ENCODE measurements at places on chromosomes 5 and 9.

DNA sequence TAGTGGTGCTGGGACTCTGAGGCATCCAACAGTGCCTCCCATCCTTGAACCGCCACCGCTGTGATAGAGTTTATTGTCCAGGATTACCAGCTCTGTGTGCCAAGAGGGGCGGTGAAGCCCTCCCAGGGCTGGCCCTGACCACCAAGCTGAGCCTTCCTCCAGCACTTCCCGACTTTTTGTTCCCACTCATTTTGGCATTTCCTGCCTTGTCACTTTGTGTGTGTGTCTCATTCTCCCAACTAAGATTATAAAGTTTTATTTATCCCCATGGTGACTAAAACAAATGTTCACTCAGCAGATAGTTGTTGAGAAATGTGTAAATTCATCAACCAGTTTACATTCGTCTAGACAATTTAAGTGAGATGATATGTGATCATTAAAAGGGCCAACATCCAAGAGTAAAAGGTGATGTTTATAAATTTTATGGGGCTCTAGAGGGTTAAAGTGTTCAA lies 2.5 kb downstream of the F2R start:
- DNase-seq = no peak

DNA sequence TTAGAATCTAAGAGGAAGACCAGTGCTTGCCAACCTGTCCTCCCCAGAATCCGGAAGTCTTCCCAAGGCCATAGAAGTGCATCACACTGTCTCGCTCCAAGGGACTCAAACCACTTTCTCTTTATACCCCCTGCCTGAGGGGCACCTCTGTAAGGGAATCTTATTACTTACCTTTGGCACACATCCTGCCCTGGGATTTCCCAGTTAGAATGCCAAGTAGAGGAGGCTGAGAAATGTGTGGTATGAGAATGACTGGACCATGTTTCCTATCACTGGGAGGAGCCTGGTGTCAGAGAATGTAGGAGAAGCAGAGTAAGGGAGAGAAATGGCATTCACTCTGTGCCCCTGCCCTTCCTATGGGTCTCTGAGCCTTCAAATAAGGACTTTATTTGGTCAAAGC lies 85.8 kb downstream of the AOPEP start:
- no peak for DNase-seq

DNA sequence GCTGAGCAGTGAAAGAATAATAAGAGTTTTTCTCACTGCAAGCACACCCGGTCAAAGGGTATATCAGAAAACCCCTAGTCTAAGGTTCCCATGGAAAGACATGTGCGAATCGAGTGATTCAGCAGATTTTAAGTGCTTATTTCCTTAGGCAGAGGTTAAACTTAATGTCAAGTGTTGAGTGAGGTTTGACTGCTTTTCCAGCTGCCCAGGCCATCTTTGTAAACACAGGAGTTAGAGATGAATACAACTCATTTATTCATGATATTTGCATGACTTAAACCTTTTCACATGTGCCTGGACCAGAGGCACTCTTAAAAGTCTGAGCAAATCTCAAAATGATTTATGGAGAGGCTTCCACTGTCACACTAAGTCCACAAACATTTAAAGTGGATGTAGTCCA lies 137.8 kb upstream of the RGMB start:
- DNase-seq = no peak

GRCh38 chr9:70802206-70802605 lies 319.2 kb downstream of the TRPM3 start:
- no peak for DNase-seq

DNA sequence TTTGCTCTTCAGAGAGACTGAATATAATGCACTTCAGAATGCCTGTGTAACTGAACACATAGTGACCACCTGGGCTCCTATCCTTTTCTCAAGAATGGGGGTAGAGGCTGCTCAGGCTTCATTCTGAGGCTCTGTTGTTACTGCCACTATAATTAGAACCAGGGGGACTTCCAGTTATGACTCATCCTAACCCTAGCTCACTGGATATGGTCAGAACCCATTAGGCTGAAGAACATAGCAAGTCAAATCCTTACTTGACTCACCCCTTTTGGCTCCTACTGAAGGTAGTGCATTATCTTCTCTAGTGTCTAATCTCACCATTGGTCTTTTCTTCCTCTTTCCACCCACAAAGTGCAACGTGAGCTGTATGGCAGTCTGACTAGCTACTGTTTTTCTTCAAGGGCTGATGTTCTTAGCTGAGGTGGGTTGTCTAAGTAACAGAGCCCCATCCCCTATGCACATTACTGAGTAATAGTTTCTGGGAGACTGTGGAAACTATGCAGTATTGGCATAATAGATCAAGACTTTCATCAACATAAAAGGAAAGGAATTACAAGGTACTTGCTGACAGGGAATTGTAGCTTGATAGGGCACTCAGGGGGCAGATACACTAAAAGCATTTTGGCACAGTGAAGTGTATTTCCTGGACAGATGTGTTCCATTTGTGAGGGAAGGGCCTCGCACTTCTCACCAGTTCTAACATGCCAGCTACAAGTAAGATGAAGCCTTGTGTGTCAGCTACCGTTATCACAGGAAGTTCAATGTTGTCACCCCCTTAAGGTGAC lies 431.0 kb upstream of the MEF2C start:
- DNase-seq = no peak

DNA sequence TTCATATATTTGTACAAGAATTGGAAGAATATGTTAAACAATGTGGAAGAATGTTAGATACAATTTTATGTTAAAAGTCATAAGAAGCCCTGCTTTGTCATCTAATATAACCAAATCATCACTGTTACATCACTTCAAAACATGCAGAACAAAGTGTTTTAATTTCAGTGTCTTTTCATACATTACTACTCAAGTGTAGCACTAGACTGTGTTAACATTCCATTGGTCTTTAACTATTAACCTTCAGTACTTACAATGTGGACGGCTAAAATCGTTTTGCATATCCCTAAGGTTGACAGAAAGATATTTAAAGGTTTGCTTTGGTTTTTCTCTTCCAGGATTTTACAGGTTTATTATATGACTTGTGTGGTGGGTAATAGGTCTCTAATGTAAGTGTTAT lies 50.9 kb downstream of the VCAN start:
- DNase-seq = no peak

- DNase-seq = no peak
These were observed 137.6 kb downstream of the DRD1 start for GRCh38 chr5:175306381-175306780.

DNA sequence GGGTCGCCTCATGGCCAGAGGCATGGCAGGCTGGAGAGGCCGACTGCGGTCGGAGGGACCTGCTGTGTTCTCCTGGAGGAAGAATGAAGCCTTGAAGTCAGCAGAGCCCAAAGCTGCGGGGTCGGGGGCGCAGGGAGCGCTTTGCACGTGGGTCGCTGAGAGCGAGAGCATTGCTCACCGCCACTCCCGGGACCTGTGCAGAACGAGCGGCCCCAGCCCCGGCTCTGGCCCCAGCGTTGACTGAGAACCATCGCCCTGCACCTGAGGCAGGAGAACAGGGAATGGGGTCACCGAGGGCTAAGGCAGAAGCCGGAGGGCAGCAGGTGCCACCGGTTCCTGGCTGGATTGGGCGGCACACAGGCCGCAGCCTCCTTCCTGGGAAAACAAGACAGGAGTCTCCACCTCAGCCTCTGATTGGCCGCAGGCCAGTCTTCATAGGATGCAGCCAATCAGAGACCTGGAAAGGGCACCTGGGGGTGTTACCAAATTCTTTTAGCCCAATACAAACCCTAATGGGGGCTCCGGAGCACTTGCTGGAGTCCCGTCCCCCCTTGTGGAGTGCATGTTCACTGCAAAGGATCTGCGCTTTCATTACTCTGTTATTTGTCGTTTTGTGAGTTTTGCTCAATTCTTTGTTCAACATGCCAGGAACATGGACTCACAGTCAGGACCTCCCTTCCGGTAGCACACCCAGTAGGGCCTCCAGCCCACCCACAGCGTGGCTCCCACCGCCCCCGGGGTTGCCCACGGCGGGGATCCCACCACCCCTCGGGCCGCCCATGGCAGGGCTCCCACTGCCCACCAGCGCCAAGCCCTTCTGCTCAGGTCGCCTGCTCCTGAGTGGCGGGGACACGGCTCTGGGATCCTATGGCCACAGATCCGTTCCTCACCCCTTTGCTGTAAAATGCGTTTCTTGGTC lies 24.7 kb upstream of the SLC6A19 start:
- DNase-seq = no peak
